ENCODE measurements at places on chromosomes 6 and 20.

DNA sequence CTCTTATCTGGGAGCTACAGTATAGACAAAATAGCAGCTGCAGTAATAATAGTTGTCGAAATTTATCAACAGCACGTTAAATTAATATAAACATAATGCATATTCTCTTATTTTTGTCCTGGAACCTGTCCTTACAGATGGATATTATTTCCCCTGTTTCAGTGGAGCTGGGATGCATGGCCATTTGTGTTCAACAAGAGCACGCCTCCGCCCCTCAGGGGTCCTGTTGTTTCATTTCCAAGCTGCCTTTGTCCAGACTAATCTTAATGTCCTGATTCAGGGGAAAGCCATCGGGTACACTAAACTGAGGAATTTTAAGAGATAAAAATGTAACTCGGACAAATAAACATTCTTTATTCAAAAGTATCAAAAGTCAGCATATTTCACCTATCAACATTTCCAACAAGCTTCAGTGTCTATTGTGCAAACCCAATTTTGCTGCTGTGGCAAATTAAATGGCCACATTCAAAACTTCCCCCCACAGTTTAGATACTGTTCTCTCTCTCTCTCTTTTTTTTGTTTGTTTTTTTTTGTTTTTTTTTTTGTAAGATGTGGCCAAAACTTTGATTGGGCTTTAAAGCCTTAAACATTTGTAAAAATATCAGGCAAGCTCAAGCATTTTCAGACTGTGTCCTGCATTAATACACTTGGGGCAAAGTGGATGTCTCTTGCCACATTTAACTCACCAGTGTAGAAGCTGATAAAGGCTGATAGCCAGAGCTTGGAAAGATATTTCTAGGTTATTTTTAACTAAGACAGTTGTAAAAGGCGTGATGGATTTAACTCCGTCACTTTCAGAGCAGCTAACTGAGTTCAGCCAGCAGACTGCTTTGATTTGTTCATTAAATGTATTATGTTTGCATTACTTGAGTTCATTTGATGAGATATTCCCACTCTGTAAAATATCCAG, 112.5 kb upstream of the QKI start:
- ATAC-seq: no peak

- ATAC-seq: no peak
These were observed 22.6 kb downstream of the HEBP2 start for GRCh38 chr6:138426500-138427123.

GRCh38 chr6:149897015-149897697, 757 bp downstream of the RAET1E start:
- peak; percentile 89 for ATAC-seq

DNA sequence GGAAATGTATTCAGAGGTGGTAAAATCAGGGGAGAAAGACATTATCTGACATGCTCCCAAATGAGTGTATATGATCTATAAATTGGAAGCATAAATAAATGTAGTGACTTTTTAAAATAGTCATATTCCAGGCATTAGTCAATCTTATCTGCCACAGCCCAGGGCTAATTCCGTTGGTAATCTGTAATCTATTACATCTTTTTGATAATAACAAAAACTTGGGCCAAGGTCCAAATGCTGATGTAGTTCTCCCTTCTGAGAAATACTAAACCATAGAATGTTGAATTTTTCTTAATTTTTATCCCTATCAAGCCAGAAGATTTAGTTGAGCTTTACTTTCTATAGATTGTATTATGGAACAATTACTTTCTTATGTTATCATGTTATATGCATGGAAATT, 1279.8 kb downstream of the EPHA7 start:
- ATAC-seq: no peak

DNA sequence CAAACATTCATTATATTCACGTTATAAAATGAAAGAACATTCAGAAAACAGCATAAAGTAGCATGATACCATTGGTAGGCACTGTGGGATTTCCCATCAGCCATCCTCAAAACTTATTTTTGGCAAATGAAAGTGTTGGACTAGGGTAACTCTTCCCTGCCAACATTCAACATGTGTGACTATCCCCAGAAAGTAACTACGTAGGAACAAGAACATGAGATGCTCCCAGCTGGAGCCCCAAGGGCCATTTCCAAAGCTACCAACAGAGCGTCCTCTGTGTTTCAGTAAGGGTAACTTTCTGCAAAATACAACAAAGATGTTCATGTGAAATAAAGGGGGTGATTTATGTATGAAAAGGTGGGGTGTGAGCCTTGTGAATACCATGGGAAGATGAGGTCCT, 28.4 kb upstream of the PTPN1 start:
- no peak for ATAC-seq

DNA sequence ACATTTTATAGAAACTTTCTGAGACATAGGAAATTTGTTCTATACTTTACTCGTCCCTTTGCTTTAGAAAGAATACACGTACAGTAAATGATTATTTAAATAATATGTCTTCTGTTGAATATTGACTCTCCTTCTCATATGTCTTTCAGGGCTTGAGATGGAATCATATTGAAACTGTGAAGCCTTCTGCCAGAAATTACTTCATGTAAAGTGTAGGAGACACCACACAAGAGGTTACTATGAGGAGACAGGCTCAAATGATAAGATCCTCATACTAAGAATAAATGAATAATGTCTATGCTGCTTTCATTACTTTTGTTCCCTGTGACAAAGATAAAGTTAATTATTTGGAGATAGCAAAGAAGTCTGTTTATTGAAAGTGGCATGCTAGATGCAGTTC, 1240.3 kb upstream of the MAP3K7 start:
- ATAC-seq: no peak

DNA sequence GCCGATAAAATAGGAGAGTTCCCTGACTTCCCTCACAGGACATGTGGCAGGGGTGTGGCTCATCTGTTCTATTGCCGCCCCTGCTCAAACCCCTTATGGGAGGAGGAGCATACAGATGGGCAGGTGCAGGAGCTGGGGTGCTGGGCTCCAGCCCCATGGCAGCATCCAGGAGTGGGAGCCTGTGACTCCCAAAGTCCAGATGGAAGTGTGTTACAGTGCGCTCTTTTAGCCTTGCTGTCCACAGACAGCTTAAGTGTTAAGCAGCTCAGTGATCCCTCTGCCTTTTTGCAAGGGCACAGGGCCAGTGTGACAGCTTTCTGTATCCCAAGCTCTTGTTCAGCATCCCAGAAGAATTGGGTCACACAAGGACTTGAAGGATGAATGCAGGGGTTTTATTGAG, 212.3 kb upstream of the MYLIP start:
- ATAC-seq: no peak

DNA sequence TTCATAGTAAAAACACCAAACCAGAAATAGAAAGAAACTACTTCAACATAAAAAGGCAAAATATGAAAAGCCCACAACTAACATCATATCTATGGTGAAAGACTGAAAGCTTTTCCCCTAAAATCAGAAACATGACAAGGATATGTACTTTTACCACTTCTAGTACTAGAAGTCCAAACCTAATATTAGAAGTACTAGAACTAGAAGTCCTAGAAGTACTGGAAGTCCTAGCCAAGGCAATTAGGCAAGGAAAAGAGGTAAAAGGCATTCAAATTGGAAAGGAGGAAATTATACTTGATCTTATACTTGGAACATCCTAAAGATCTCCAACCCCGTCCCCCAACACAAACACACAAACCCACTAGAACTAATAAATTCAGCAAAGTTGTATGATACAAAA, 74.9 kb downstream of the TASP1 start:
- ATAC-seq: no peak

DNA sequence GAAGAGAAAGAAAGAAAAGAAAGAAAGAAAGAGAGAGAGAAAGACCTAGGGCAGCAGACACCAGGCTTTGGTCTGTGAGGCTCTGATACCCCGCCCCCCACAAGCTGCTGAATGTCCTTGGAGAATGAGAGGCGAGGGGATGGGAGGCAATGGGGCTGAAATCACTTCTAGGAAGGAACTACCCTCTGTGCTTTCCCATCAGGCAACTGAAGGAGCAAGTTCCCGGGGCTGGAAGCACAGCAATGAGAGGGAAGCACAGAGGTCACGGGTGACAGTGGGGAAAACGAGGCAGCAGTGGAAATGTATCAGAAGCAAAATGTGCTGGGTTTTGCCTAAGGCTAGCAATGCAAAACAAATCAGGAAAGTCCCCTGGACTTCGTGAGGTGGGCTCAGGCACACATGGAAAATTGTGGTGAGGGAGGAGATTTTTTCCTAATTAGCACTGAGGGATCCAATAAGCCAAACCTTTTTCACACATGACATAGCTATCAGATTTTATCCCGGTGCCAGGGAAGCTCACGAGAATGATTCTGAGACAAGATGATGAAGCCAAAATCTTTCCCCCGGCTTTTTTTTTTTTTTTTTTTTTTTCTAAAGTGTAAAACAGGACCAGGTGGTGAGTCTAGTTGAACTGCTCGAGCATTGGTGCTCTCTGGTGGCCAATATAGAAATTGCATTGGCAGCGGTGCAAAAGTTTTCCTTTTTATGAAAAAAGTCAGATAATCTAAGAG, 16.8 kb upstream of the ARFGEF2 start:
- ATAC-seq: peak; percentile 78

DNA sequence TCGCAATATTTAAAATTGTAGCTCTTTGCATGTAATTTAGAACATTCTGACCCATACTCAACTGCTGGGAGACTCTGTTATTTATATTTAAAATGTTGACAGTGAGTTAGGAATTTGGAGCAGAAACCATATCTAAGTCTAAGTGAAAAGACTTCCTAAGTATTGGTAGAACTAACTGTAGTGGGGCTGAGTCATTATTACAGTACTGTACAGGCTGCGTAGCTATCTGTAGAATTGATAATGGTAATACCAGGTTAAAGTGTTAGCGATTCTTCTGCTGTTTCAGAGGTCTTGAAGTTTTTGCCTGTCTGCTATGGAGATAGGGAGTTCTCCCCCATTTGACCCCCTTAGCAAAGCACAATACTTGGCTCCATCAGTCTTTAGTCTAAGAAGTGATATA, 3.6 kb downstream of the TOP1 start:
- no peak for ATAC-seq

- no peak for ATAC-seq
These were observed 13.2 kb downstream of the SYTL3 start for GRCh38 chr6:158662954-158663624.

Data from SK-N-SH treated with all-trans-retinoic acid at 6 μM for 48 hours (cell line).